ENCODE measurements at places on chromosomes 16 and 17.

DNA sequence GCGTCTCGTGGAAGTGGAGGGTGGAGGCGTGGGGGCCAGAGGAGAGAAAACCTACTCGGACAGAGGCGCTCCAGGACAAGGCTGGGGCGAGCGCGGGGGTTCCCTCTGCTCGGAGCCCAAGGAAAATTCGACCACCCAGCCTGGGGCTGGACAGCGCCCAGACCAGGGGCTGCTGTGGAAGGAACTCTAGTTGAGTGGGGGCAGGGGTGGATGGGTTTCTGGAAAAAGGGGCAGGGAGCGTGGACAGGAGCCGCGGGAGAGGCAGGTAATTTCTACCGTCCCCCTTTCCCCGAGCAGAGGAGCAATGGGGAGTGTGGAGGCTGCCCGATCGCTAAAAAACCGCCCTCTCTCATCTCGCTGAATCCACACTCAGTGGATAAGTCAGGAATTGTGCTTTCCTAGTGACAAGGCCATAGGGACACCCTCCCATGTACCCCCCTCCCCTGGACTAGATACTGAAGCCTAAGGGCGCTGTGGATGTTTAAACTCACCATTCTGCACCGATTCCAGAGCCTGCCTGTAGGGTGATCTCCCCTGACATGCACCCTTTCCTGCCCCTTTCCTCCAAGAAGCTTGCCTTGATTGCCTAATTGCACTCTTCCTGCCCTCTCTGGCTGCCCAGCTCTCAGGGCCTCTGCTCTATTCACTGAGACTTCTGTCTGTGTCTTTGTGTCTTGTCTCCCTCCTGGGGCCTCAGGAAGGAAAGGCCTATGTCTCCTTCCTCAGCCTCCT, 90.7 kb upstream of the TMEM97 start:
- DNase-seq: peak; percentile 70

DNA sequence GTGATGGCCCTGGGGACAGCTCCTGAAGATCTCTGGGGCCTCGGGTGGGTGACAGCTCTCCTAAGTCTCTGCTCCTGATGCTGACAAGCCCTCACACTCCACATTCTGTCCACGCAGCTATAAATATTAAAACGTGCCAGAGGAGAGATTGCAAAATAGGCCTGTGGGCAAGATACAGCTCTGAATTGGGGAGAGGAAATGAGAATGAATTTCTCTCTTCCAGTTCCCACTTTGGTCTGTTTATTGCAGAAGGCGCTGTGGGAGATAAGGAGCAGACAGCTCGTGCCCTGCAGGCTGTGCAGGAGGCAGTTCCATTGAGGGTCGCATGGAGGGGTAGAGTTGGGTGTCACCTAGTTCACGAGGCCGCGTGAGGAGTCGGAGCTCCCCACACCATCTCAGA, 87.5 kb upstream of the SDK2 start:
- no peak for DNase-seq

DNA sequence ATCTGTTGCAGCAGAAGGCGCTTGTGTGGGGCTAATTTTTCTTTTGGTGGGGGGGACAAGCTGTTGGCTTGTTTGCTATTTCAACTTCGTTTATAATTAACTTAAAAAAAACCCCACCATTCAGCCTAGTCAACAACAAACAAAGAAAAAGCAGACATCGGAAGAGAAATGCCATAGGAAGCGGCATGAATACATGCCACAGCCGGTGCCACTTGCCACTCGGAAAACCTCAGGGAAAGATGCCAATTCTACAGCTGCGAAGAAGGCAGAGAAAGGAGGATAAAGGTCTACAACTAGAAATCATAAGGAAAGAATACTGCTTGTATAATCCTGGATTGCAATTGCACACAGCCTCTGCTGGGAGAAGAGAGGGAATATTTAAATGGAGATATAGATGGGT, 254.4 kb upstream of the PMFBP1 start:
- no peak for DNase-seq

GRCh38 chr17:66671156-66671555, 163.8 kb upstream of the CACNG5 start:
- peak; percentile 46 for DNase-seq

GRCh38 chr17:79217473-79218135, 143.0 kb downstream of the ENGASE start:
- no peak for DNase-seq

GRCh38 chr16:1019231-1020090, 37.9 kb downstream of the SOX8 start:
- no peak for DNase-seq

DNA sequence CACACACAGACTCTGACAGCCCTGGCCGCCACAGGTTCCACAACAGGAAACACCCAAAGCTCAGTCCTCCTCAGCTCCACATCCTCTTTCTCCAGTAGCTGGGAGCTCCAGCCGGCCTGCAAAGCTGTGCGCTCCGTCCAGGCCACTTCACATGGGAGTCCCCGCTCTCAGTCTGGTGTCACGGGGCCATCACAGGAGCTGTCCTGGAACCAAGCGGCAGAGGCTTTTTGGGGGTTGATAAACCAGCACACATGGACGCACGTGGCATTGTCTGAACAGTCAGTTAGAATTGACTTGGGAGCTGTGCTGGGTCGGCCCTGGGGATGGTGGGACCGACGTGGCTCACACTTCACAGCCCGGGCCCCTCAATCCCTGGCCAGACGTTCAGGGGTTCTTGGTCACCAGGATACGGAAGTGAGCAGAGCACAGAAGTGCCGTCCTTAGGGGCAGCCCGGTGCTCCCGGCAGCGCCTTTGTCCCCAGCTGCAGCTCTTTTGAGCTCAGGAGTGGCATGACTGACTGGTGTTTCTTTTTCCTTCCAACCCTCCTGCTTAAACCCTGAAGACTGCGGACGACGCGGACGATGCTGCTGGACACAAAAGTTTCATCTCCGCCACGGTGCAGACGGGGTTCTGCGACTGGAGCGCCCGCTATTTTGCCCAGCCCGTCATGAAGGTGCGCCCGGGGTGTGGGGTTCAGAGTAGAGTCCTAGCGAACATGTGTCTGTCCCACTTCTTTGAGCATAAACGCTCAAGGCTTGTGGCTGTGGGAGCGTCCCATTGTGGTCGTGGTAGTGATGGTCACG, 66.6 kb upstream of the CHMP6 start:
- no peak for DNase-seq

DNA sequence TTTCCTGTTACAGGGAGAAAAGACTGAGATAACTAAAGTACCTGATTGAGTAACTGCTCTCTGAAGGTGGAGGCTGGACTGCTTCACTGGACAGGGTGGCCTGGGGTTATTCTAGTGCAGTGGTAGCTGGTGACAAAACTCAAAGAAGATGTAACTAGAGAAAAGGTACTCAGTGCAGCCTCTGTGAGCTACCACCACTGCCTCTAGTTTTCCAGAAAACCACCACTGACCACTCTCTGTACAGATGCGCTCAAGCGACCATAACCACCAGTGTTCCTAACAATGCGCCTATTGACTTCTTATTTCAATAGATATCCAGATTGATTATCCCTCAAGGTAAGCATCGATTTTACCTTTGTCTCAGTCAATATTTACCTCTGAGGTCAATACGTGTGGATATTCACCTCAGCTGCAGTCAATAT, 492.2 kb downstream of the WWOX start:
- DNase-seq: no peak

- DNase-seq: peak; percentile 40
These were observed 587 bp downstream of the PLD6 start for GRCh38 chr17:17205368-17206123.

DNA sequence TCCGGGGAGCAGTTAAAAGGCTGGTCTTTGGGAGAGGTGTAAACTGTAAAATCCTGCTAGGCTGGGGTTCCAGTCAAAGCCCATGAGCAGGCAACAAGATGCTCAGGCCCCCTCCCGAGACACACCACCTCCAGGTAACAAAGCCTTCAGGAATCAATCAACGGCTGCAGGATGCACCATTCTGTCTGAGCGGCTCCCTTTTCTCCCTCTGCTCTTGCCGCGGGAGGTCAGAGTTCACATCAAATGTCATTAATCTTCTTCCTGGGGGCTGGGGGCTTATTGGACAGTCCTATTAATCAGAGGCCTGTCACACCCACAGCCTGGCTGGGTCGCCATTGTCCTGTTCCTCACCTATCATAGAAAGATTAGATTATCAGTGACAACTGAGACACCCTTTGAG, 11.9 kb upstream of the CCDC182 start:
- no peak for DNase-seq

- no peak for DNase-seq
These were observed 26.8 kb upstream of the WSCD1 start for GRCh38 chr17:6043405-6043804.
